Activated CD4-positive, alpha-beta T cell treated with anti-CD3 and anti-CD28 coated beads, Interleukin-2, amount 50 U/mL, for 24 hours (primary cell): ENCODE measurements at places on chromosomes 4 and X.

DNA sequence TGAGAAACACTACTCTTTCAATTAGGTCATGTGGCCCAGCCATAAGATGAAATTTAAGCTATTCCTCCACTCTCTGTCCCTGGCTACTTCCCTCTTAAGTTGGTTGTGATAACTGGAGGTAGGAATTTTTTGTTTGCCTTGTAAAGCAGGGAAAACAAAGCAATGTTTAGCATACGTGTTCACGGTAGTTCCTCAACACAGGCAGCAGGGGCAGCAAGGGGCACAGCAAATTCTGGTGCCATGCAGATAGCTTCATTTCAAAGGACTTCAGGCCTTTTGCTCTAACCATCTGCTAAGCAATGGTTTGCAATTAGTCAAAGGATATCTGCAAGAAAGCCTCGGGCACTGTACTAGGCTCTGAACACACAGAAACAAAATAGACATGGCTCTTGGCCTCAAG, 330.2 kb downstream of the ZIC3 start:
- DNase-seq, result no peak

DNA sequence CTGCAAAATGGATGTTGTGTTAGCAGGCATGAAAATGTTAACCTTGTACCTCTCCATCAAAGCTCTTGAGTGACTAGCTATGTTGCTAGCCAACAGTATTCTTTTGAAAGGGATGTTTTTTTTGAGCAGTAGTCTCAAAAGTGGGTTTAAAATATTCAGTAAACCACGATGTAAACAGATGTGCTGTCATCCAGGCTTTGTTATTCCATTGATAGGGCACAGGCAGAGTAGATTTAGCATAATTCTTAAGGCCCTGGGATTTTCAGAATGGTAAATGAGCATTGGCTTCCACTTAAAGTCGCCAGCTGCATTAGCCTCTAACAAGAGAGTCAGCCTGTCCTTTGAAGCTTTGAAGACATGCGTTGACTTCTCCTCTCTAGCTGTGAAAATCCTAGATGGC, 18.4 kb downstream of the FGF2 start:
- DNase-seq, result no peak

- DNase-seq, result no peak
Observed at GRCh38 chrX:69158166-69158980, 6.9 kb downstream of the PJA1 start.

- DNase-seq, result no peak
Observed at GRCh38 chrX:103716962-103717361, 6.3 kb downstream of the TMEM31 start.

GRCh38 chr4:71261633-71262121, 77.1 kb upstream of the SLC4A4 start:
- DNase-seq, result no peak

GRCh38 chr4:128670513-128670912, 139.0 kb upstream of the JADE1 start:
- DNase-seq, result no peak

DNA sequence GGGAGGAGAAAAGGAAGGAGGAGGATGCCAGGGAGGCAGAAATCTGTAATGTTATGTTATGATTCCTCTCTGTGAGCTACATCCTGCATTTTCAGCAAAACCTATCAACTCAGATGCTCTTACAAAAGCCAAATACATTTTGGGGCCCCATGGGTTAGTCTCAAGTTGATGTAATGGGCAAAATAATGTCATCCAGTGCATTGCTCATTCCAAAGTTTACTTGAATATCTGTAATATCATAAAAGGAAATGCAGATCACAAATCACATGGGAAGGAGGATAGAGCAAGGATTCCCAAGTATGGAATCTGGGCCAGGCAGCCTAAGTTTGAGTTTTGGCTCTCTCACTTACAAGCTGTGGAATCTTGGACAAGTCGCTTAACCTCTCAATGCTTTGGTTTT, 74.9 kb upstream of the SOD3 start:
- DNase-seq, result no peak

DNA sequence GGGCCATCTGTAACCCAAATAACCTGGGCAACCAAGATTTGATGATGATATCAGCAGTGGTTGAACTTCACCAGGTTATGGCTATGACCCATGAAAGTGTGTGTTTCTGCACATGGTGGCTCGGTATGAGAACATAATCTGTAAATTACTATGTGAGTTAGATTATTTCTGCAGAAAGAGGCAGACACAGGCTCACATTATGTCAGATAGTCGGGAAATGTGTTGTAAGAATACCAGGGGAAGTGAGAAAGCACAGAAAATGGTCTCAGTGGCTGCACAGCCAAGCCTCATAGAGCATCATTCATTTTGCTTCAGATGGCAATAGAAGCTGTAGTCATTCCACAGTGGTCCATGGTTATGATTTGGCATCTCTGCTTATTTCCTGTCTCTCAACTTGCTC, 63.0 kb upstream of the RBPJ start:
- DNase-seq, result no peak

GRCh38 chrX:24080704-24081103, 25.9 kb downstream of the EIF2S3 start:
- no peak for DNase-seq

- DNase-seq, result no peak
Observed at GRCh38 chr4:158239196-158239595, 28.9 kb downstream of the TMEM144 start.

DNA sequence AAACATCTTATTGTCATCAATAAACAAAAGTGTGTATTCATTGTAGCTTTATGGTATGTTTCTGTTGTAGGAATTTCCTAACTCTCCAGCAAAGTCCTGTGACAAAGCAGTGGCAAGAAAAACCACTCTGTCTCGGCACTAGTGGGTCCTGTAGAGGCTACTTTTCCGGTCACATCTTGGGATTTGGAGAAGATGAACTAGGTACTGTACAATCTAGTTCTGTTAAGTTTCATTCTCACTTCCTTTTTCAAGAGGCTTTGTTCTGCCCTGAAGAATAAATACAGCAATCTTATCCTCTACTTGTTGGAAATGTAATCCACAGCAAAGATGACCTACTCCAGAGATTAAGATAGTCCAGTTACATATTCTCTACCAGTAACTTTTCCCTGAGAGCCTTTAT, 69.3 kb downstream of the HHIP start:
- DNase-seq, result no peak

- no peak for DNase-seq
Observed at GRCh38 chrX:139554376-139554775, 23.8 kb downstream of the F9 start.

DNA sequence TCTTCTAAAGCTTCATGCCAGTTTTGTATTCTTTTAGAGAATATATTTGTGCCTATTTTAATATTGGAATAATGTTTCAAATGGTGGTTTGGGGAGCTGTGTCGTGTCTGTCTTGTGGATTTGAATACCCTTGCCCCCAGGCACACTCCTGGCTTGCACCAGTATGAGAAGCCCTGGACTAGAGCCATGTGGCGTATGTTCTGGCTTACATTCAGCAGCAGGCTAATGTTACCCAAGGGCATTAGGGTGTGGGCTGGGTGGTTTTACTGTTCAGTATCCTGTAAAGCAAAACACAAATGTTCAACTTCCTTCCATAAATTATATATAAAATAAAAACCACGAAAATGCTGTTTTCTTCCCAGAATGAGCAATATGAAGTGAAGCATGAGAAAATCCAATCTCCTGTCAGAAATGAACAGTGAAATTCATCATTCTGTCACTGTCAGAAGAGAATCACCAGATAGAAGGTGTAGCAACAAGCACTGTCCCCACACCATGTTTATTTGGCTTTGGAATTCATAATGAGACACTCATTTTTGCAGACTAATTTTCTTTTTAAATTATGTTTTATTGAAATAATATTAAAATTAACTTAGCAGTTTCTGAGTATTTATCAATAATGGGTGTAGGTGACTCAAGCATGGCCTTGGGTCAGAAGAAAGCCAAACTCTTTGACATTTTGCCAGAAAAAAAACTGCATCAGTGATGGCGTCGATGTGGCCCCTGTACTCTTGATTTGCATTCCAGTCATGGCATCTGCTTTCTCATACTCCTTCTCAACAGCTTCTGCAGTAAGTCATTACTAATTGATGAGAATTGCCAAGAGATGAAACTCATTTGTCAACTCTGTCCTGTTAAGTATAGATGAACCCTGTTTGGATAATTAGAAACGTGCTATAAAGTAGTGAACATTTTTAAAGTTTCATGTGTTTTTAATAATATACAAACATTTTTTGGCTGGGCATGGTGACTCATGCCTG, 43.8 kb downstream of the WWC2 start:
- DNase-seq, result no peak

DNA sequence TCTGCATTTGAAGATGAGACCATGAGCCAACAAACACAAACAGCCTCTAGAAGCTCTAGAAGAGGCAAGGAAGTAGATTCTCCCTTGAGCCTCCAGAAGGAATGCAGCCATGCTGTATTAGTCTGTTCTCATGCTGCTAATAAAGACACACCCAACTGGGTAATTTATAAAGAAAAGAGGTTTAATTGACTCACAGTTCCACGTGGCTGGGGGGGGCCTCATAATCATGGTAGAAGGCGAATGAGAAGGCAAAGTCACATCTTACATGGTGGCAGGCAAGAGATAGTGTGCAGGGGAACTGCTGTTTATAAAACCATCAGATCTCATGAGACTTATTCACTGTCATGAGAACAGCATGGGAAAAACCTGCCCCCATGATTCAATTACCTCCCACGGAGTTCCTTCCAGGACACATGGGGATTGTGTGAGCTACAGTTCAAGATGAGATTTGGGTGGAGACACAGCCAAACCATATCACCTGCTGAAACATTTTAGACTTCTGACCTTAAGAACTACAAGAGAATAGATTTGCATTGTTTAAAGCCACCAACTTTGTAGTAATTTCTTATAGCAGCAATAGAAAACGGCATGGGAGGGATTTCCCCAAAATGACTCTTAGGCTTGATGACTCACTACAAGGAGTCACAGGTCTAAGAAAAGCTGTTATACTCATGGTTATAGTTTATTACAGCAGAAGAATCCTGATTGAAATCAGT, 284.4 kb upstream of the SFRP2 start:
- DNase-seq, result peak; percentile 17

DNA sequence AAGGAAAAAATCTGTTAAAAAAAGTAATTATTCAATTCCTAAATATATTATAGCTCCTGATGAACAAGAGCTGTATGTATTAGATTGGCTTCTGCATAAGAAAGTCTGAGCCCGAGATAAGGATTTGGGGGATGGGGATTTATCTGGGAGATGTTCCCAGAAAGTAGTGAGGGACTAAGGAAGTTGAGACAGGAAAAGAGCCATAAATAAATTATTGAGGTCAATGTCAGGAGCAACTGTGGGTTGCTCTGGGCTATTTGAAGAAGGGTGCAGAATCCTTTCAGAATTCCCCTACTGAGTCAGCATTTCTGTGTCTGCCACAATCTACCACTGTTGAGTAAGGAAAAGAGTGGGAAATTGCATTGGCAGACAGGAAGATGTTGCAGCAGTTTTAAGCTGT, 3.1 kb upstream of the TDO2 start:
- no peak for DNase-seq

DNA sequence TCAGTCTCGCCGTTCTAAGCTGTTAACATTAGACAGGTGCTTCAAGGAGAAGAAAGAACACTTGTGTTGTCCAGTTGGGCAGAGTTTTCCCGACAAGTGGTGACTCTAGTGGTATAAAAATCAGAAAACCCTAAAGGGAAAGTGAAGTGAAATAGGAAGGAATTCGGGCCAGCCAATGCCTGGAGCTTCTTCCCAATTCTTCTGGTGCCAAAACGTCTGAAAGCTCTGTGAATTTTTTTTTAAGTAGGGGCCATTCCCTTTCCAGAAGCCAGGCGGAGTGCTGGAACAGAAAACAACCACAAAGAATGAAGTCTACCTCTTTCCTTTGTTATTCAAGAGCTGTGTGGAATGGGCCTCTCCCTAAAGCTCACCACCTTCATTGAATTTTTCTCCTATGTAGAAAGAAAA, 43.1 kb upstream of the PPARGC1A start:
- no peak for DNase-seq

DNA sequence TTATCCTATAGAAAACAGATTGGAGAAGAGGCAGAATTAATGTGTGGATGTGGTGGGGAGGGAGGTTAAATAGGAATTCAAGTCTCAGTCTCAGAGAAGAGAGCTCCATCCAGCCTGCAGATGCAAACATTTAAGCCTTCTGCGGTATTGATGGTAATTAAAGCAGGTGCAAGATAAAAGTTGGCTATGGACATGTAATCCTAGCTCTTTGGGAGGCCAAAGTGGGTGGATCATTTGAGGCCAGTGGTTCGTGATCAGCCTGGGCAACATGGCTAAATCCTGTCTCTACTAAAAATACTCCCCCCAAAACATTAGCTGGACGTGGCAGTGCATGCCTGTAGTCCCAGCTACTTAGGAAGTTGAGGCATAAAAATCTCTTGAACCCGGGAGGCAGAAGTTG, 332.7 kb downstream of the PABPC4L start:
- no peak for DNase-seq

DNA sequence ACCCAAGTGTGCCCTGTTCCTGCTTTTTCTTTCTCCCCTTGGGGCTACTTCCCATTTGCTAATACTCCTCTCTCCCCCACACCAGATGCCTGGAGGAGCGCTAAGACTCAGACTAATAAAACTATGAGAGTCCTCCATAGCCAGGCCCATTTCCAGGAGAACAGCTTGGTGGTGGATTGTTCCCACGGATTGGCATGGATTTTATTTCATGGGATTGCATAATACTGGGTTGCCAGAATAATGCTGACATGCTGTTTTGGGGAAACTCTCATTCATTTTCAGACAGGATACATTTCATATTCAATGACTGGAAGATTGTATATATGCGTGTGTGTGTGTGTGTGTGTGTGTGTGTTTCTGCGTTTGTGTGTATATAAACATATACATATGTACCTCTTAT, 447.5 kb upstream of the PITX2 start:
- no peak for DNase-seq

- no peak for DNase-seq
Observed at GRCh38 chrX:152989292-152989658, 4.6 kb downstream of the PNMA5 start.

GRCh38 chrX:18927558-18927957, 56.4 kb downstream of the PHKA2 start:
- no peak for DNase-seq

DNA sequence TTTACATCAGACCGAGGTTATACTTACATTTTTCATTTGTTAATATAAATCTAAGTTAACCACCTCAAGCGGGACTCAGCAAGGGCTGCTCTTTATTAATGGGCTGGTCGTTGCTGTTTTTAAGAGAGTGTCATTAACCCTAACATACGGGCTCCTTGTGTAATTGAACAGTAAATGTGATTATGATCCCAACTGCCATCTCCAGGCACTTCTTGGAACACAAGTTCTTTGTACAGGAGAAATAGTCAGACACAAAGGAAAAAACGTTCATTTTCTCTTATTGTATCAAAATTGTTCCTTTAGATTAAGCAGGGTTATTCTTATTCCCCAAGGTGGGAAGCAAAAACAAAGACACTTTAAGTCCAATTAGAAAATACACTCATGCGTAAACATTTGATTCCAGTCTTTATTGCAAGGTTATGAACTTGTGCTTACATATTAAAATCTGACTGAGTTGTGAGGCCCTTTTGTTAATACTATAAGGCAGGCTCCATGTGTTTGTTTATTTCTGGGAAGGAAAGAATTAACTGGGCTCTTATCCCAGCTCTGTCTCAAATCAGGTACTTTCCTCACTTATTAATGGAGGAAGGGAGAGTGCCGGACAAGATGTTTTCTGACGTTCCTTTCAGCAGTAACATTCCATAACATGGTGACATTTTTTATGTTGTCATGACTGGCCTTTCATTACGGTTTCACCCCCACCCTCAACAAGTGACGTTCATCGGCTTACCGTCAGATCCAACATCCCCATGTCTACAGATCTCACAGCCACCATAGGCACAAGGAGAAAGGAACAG, 95.9 kb downstream of the RASL11B start:
- no peak for DNase-seq
